Choroid plexus epithelial cell (primary cell): ENCODE measurements at places on chromosomes 16 and 17.

- DNase-seq, result no peak
Observed at GRCh38 chr17:80294210-80294609, 33.6 kb downstream of the RNF213 start.

- DNase-seq, result peak; percentile 89
Observed at GRCh38 chr17:64115822-64116534, 14.0 kb downstream of the ERN1 start.

- DNase-seq, result no peak
Observed at GRCh38 chr16:3085868-3086595, 13.1 kb downstream of the ZSCAN10 start.

- DNase-seq, result no peak
Observed at GRCh38 chr16:57959121-57959520, 11.8 kb downstream of the CNGB1 start.

GRCh38 chr16:69814078-69814477 lies 51.9 kb downstream of the WWP2 start:
- no peak for DNase-seq

- DNase-seq, result peak; percentile 24
Observed at GRCh38 chr17:33038740-33039139, 47.1 kb downstream of the SPACA3 start.

DNA sequence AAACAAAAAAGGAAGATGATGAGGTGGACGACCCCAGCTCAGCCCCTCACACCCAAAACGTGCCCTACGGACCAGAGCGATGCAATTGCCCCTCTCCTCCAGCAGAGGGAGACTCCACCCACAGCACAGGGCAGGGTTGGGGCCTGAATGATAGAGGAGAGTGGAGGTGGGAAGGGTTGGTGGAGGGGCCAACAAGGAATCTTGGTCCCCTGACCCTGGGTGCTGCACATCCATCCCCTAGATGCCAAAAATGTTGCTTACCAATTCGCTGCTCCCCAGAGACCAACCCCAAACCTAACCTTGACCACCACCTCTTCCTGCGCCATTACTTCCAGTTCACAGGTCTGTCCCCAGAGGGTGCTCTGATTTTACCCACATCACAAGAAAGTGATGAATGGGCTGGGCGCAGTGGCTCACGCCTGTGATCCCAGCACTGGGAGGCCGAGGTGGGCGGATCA lies 12.9 kb downstream of the P2RX5 start:
- DNase-seq, result no peak

DNA sequence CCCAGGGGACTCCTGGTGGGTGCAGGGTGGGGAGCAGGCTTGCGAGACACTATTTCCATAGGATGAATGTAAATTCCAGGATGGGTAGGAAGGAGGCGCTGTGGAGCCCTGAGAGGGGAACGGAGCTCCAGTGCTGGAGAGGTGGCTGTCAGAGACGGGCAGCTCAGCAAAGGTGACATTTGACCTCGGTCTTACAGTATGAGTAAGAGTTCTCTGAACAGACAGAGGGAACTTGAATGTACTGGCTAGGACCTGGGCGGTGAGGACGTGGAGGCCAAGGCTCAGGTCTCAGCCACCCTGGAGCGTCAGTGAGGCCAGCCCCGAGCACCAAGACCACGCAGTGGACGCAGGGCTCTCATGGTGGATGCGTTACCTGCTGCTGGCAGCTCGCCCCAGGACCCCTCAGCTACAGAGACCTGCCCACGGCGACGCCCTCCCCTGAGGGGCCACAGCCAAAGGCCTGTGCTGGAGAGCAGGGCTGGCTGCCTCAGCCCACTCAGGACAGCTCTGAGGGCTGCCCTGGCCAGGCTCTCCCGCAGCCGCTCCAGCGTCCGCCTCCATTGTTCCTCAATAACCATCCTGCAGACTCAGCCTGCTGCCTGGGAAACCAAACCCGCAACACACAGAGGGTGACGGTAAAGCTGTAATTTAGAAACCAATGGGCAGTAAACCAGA lies 65.9 kb upstream of the TNRC6C start:
- DNase-seq, result no peak
